Stimulated activated CD8-positive, alpha-beta memory T cell treated with anti-CD3 and anti-CD28 coated beads, Interleukin-15, amount 100 ng/mL, for 1 hour (primary cell): ENCODE measurements at places on chromosomes 4 and X.

GRCh38 chr4:86974551-86974994 is 39.8 kb downstream of the AFF1 start:
- no peak for DNase-seq

GRCh38 chr4:113331811-113332210 is 282.4 kb downstream of the ANK2 start:
- no peak for DNase-seq

GRCh38 chr4:12200226-12200625 is 771.5 kb upstream of the HS3ST1 start:
- DNase-seq, result no peak

- DNase-seq, result no peak
These were observed 18.6 kb upstream of the SEPSECS start for GRCh38 chr4:25178838-25179261.

DNA sequence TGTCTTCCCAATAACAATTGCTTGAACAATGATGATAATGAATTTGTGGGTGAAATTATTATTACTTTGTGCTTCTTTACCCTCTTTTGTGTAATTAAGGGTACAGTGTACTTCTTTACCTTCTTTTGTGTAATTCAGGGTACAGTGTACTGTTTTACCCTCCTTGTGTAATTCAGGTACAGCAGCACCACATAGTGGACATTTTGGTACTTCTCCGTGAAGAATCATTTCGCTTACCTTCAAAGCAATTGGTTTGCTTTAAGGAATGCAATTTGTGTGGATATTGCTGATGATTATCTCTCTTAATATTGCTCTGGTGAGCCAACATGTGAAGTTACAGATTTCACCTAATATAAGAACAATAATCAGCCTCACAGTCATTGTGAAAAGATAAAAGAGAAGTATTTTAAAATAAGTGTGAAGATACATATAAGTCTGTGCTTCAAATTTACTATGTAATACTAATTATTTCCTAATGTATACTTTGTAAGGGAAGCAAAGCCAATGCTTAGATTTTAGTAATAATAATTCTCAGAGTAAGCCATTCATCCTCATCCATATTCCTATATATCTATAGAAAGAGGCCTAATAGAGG is 27.2 kb upstream of the SEC24B start:
- no peak for DNase-seq

GRCh38 chr4:184331268-184331995 is 113.8 kb upstream of the ENPP6 start:
- no peak for DNase-seq

DNA sequence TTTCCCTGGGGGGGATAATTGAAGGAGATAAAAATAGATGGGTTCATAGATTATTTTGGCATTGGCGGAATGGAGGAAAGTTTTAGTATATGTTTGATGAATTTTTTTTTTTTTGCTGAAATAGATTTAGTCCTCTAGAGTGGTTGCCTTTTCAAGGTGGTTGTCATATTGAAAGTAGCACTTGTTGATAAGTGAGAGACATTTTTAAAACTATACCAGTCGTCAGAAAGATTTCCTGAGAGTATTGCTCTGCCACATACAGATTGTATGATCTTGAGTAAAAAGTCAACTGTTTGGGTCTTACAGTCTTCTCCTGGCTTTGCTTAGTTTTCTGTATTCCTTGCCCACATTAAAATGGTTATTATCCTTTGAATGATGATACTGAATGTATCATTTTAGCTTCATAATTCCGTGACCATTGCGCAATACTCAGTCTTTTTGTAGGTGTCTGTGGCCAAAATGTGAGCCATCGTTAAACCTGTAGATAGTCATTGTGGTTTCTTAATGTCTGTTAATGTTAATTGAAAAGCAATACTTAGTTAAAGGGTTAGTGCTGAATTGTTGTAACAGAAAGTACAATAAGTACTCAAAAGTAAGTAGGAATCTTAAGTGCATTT is 7.1 kb downstream of the SMARCAD1 start:
- no peak for DNase-seq

DNA sequence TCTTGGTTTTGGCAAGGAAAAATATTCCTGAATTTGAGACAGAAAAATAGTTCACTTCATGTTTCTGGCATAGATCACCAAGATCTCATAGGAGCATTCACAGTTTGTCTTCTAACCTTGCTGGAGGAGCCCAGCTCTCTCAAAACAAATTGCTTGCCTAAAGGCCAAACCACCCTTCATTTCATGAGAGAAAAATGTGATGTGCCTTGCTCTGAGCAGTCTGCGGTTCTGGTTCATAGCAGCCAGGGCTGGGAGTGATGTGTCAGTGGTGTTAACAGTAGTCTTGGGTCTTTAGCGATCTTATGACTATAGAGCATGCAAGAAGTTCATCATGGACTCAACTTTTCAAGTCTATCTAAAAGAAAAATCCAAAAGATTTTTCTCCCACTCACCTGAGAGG is 183.3 kb downstream of the DCLK2 start:
- no peak for DNase-seq

- DNase-seq, result no peak
These were observed 1.7 kb downstream of the SRD5A3 start for GRCh38 chr4:55347610-55348228.

DNA sequence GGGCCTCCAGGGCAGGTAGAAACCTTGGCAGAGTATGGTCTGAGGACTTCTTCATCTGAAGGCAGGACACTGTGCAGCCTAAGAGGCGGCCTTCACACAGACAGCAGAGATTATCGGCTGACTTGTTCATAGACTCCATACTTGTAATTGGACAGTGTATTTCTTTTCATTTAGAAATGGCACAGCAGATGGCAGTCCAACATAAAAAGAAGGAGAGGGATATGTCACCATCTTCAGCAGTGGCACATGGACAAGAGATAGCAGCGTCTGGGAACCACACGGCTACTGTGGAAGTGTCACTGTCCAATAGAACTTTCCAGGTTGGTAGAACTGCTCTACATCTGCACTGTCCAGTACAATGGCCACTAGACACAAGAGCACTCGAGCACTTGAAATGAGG is 21.7 kb upstream of the GEMIN8 start:
- DNase-seq, result no peak

GRCh38 chrX:69153060-69153730 is 12.1 kb downstream of the PJA1 start:
- no peak for DNase-seq

DNA sequence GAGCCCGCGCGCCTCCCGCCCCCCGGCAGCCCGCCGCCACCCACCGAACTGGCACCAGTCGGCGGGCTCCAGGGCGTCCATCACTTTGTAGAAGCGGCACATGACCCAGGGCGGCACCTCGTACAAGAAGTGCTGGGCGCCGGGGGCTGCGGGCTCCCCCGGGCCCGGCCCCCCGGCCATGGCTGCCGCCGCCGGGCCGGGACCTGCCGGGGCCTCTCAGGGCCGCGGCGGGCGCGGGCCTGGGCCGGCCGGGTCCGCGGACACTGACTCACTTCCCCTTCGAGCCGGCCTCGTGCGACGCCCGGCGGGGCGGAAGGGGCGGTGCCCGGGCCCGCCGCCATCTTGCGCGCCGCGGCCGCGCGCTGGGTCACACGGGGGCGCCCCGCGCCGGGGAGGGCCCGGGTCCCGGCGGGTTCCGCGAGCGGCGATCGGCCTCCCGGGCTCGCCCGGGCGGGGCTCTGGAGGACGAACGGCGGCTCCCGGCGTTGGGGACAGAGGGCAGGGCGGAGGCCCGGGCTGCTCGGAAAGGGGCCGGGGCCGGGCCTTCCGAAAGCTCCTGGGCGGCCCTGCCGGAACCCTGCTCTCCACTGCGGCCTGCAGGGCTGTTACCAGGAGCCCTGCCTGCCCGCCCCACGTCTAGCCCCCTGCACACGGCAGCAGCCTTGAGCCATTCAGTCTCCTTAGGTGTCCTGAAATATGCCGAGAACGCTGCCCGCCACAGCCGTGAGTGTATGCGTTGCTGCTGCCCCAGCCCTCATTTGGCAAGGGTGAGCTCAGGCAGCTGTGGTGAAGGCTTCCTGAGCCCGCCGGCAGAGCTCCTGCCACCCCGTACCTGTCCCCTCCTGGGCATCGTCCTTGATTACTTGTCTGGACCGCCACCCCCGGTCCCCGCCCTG is at the start of gene IRAK1:
TSS of gene IRAK1 (minus strand) at position 270 of the 896 bp plus-strand sequence. CDS start at position 180, 90 bp downstream.
- DNase-seq, result peak; percentile 4

- DNase-seq, result no peak
These were observed 624.8 kb downstream of the MID1IP1 start for GRCh38 chrX:39426101-39426500.

DNA sequence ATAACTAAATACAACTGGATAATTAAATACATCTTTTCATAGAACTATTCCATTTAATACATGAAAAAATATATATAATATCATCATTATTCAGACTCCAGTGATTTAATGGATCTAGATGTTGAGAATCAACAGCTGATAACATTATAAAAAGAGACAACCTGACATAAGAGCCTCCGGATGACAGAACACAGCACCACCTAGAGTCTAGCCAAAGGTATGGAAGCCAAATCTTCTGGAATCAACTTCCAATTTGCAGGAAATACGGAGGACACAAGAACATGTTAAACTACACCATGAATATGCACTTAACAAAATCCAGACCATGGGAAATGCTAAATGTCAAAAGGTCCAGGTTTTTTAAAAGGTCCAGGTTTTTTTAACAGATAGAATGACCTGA is 55.0 kb downstream of the LRBA start:
- DNase-seq, result no peak

- no peak for DNase-seq
These were observed 66.2 kb upstream of the SHISA3 start for GRCh38 chr4:42331040-42331439.

GRCh38 chrX:11352296-11352741 is 59.1 kb downstream of the AMELX start:
- no peak for DNase-seq

DNA sequence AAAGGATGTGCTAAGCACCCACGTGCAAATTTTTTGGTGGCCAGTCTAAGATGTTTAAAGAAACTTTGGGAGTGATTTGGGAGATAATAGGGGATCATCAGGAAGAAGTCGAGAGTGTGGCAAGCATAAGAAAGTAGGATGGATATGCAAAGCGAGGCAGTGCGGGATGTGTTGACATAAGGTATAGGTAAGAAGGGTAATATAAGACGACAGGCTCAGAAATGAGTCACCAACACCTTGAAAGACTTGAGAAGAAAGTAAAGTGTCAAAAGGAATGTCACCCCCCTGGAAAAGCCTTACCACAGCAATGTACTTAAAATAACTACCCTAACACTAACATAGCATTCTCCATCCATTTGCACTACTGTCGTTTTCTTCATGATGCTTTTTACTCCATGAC is 69.8 kb upstream of the BMP2K start:
- no peak for DNase-seq

DNA sequence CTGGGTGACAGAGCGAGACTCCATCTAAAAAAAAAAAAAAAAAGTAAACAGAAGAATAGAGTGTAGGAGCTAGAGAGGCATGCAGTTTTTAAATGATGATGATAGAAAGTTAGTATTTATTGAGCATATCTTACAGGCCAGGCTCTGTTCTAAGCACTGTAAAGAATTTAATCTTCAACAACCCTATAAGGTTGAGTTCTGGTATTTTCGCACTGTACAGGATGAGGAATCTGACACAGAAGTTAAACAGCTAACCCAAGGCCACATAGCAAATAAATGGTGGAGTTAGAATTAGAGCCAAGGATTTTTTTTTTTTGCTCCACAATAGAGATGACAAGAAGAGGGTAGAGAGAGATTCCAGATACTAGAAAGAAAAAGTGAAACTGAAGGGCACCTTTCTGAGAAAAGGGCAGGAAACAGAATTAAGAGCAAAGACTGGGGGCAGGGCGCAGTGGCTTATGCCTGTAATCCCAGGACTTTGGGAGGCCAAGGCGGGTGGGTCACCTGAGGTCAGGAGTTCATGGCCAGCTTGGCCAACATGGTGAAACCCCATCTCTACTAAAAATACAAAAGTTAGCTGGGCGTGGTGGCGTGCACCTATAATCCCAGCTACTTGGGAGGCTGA is 56.1 kb downstream of the KLHL5 start:
- DNase-seq, result no peak

DNA sequence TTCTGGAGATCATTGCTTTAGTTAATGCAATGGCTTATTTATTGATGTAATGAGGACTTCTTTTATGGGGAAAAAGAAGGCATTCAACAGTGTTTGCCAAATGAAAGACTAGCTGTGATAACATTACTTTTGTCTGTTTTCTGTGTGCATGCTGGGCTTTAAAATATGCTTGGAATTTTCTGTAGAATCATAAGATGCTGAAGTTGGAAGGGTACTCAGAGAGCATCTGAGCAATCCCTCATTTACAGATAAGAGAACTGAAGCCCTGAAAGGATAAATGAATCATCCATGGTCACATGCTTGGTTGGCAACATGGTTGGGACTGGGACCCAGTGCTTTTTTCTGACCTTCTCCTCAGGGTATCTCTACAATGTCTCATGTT is 31.4 kb upstream of the PITX2 start:
- no peak for DNase-seq

DNA sequence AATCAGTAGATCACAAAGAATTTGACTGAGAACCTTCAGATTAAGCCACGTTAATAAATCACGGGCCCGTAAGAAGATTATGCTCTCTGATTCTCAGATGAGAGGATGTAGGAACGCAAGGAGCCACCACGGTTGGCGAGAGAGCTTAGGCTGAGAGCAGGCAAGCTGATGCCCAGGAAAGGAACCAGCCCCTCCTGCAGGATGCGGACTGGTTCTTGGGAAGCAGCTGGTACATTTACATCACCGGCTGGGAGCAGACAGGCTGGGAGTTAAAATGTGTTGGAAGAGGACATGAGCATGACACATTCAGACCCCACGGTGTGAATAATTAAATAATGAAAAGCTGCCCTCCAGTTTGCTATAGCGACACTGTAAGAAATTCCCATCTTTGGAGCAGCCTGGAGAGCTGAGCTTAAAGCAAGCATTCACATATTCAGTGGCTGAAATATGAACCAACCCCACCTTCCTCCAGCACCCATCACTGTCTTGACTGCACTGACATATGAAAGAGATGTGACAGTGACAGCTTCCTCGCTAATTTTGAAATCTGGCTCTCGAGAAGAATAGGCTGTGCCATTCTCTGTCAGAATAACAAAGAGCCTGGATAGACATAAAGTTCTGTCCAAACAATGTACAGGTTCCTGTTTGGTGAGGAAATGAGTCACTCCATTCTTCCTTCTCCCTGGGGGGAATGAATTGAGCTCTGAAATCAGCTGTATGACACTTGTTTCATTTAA is 33.1 kb downstream of the LNX1 start:
- DNase-seq, result no peak

DNA sequence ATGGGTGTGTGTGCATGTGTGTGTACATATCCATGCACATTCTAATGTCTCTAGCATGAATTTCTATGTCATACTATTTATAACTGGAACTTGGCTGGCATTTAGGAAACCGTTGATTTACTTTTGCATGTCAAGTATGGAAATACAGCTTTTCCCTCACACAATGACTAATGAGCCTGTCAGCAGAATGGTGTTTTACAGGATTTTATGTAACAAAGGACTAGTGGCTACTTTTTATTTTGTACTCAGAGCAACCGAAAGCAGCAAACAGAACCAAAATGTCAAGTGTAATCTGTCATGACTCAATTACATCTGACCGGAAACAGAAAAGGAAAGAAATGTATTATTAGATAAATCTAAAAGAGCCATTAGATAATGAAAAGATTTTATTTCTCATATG is 1911.5 kb upstream of the AGA start:
- no peak for DNase-seq
